DMS79 treated with DMSO at 0.1 percent for 48 hours (cell line): ENCODE measurements at places on chromosomes 11 and 22.

DNA sequence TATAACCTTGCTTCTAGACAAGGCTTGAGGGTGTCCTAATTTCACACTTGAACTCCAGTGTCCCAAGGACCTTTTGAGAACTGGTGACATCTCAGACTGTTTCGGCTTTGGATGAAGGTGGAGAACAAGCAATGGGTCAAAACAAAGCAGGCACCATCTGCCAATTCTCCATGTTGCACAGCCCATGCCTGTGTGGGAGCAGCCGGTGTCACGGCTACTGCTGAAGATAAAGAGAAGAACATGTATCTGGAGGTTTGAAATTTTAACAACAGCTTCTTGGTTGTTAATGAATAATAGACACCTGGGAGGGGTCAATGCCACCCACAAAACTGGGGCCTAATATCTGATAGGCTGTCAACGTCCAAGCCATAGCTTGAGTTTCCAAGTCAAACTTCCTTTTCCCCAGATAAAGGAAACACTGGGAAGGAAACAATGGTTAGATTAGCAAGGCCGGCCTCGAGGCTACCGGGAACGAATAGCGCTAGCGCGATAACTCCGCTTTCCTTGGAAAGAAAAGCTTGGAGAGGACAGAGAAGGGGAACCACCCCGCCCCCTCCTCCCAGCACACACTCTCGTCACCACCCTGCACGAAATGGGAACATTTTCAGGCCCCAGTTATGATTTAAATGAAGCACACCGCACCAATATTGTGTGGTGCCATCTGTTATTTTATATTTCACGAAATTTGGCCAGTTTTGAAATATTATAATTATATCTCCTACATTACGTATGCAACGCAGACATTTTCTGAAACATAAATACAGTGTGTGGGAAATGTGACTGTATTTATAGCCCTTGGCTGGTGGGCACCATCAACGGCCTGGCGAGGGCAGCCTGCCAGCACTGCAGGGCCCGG lies 21.8 kb upstream of the OPCML start:
- DNase-seq = no peak

DNA sequence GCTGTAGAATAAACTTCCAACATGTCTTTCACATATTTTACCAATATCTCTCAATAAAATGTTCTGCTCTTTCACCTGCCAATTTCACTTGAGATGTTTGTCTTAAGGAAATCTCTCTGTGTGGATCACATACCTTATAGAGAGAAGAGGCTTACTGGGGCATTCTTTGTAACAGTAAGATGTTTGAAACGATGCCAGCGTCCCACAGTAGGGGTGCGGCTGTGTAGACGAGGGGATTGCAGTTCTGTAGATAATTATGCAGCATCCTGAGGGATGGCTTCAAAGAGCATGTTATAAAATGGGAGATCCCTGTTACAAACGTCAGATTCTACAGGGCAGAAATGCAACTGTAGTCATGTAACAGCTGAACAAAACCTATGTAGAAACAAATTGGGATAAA lies 200.0 kb downstream of the TBC1D22A start:
- DNase-seq = no peak

- no peak for DNase-seq
Measured at GRCh38 chr11:9076046-9076445, 15.4 kb downstream of the SCUBE2 start.

DNA sequence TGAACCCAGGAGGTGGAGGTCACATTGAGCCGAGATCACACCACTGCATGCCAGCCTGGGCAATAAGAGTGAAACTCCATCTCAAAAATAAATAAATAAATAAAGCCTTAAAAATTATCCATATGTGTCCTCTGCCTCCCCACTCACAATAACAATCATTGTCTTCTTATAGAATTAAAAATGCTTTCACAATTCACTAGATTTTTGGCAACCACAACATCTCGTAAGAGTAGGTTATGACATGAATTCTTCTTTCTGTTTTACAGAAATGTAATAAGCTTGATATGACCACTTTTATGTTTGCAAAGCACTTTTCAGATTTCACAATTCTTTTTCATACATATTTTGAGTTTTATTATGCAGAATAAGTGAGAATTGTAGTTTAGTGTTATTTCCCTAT lies 54.5 kb upstream of the HSPA8 start:
- no peak for DNase-seq

DNA sequence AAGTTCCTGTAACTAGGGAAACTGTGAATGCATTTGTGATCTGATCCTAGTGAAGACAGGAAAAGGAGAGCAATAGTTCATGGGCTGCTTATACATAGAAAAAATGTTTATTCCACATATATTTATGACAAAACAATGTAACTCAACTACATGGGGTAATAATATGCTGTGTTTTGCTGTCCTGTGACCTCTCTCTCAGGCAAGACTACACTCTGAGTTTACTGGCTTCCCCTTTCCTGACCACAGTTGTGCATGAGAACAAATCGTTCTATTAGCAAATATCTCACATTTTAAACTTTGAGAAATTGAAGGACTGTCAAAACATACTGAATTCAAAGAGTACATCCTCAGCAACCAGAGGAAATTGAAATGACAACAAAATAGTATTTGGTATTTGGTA lies 161.9 kb upstream of the TRPC6 start:
- no peak for DNase-seq

DNA sequence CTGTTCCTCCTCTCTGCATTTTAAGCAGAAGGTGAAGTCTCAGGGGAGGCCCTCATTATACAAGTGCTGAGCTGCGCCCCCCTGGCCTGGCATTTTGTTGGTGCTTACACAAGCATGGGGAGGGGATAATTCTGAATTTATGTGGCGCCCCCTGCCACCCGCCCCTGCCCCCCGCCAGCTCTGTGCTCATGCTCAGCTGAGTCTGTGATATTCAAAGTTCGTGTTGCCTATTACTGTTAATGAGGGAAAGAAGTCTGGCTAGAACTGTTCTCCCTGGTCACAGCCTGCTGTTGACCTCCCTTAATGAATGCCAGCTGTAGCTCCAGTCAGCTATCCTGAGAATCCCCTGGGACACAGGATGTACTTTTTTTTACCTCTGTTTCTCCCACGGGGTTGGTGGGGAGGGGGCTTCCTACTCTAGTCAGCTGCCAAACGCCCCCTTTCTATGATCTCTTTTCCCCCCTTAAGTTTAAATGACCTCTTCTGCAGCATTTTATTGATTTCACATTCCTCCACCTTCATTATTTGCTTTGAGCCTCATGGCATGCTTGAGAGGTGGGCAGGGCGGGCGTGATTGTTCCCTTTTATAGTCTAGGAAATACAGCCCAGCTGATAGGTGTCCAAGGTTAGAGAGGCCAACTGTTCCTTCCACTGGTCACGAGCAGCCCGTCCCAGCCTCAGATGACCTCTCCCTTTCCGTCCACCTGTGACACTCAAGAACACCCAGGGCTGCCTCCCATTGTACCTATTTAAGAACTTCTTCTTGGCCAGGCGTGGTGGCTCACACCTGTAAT lies 12.2 kb downstream of the USP2 start:
- no peak for DNase-seq

GRCh38 chr11:94924612-94925011 lies 48.7 kb downstream of the CWC15 start:
- no peak for DNase-seq

GRCh38 chr11:18836417-18836816 lies 44.8 kb upstream of the PTPN5 start:
- no peak for DNase-seq

DNA sequence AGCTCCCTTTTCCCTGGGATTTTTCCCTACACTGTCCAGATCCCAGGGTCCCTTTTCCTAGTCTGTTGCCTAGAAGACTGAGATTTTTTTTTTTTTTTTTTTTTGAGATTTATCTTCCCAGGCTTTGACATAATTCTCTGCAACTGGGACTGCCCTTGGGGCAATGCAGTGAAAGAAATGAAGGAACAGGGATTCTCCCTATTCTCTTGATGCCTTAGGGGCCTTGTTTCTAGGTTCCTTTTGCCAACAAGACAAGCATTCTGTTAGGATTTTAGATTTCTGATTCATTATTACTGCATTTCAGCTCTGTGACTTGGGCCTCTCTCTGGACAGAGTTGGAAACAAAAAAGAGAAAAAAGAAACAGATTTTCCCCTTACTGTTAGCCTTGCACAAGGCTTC lies 47.3 kb downstream of the QSER1 start:
- no peak for DNase-seq

- no peak for DNase-seq
Measured at GRCh38 chr22:23388517-23388890, 191.6 kb downstream of the IGLL1 start.

GRCh38 chr22:23401111-23401909 lies 178.8 kb downstream of the IGLL1 start:
- no peak for DNase-seq

GRCh38 chr22:28921585-28921879 lies 38.2 kb downstream of the ZNRF3 start:
- DNase-seq = no peak

DNA sequence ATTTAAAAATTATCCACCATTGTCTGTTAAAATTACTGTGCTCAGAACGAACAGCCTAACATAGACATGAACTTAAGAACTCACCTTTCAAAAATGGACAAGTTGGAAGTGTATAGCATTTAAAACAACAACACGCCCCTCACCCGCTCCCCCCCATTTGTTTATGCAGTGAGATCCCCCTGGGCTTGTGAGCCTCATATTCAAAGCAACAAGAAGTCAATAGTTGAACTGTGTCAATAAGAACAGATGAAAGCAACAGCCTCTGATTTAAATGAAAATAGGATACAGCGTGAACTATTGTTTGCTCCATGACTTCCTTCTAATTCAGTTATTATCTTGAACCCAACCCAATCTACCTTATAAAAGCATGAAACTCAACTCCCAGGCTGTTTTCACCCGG lies 314.2 kb downstream of the BLID start:
- DNase-seq = no peak

DNA sequence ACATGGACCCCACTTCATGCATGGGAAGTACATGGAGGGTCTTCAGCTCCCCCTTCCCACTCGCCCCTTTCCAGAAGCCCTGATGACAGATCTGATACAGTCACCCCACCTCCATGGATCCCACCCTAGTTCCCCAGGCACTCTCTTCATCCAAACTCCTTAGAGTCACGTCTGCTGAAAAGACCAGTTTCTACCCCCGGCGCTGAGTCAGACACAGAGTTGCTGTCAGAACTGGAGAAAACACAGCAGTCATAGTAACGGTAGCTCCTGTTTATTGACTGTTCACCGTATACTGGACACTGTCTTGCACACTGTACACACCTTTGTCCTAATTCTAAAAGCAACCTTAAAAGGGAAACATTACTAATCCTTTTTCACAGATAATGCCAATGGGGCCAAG lies 29.1 kb downstream of the DRD2 start:
- DNase-seq = no peak

DNA sequence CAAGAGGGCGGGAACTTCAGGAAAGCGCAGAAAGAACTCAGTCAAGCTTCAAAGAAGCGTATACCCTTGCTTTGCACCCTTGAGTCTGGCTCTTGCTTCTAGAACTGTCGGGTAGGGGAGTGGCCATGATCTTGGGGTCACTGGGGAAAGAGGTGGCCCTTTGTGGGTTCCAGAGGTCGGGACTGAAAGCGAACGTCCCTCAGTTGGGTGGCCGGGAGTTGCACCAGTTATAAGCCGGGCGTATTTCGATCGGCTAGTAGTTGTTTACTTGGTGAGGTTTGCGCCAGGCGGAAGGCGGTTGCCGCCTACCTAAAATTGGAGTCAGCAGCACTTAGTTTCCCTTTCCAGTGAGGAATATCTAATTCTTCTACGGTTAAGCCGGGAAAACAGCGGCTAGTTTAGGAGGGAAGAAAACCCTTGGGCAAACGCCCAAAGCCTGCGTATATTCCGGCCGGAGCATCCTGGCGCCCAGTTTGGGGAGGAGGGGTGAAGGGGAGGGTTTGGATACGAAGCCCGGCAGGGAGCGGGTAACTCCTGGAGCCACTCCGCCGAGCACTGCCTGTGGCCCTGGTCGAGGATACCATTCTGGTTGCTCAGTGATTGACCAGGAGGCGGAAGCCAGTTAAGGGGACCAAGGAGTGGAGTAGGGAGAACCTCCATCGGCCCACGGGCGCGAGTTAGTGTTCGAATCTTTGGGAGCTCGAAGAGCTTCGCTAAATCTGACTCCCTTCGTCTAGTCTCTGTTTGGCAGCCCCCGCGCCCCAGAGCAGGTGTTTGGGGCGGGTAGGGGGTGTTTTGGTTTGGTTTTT lies 807 bp upstream of the WT1 start:
- no peak for DNase-seq

DNA sequence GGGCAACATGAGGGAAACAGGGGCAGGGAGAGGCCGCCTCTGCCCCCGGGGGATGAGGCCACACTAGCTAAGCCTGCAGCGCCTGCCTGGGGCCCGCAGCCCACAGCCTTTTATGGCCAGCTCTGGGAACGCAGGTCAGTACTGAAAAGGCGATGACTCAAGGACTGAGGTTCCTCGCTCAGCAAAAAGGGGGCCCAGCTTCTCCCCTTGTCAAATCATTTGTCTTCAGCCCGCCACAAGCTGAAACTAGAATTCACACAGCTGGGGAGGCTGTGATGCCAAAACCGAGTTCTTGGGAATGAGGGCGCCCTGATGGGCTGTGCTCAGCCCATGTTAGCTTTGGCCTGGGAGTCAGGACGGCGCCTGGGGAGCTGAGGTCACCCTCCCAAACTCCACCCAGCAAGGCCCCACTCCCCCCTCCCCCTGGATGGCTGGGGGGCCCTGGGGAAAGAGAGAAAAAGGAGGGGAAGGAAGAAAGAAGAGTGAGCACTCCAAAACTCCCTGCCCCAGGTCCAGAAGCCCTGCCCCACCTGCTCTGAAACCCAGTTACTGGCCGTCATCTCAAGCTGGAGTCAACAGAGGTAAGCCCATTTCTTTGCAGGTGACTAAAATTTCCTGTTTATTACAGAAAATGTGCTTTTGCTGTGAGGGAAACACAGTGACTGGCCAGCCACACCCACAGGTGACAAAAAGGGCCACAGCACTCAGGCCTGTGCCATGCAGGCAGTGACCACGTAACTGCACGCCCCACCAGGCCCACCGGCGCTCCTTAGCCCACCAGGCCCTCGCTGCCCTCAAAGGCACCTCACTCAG lies 13.7 kb downstream of the EHD1 start:
- DNase-seq = no peak

GRCh38 chr11:60592601-60593000 lies 77.4 kb downstream of the MS4A13 start:
- DNase-seq = no peak
